ENCODE measurements at places on chromosomes 16 and 17. TPM values are rescaled to one million over a fixed set of nuclear protein-coding genes. Genes with fewer than 3 reads are reported as not detected.

The TRAF7 gene
- total RNA-seq: 190 TPM

The NPW gene
- total RNA-seq: 0.82 TPM

- DNase-seq: no peak
Observed at GRCh38 chr16:64254443-64255367, 867.2 kb downstream of the CDH11 start.

GRCh38 chr16:31711344-31711845 lies 162.2 kb upstream of the ZNF267 start:
- DNase-seq: no peak

Data from endothelial cell (in vitro differentiated cells).